ENCODE measurements at places on chromosomes 2 and 18.

GRCh38 chr2:120933693-120934573 is 198.3 kb downstream of the GLI2 start:
- no peak for DNase-seq

DNA sequence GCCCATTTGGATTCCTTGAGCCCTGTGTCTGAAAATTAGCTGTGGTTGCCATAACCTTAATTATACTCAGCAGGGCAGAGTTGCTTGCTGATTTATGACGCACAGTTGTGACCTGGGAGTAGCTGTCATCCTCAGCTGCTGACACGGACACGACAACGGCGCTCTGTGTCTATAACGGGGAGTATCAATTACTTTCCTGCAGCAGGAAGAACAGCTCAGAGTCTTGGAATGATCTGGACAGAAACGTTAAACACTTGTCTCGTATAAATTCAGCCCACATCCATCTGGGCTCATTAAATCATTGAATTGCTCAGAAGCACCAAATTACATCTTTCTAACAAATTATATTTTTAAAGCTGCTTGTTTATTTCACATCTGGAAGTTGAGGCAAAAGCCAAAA is 116.3 kb downstream of the SEPTIN10 start:
- DNase-seq = no peak

DNA sequence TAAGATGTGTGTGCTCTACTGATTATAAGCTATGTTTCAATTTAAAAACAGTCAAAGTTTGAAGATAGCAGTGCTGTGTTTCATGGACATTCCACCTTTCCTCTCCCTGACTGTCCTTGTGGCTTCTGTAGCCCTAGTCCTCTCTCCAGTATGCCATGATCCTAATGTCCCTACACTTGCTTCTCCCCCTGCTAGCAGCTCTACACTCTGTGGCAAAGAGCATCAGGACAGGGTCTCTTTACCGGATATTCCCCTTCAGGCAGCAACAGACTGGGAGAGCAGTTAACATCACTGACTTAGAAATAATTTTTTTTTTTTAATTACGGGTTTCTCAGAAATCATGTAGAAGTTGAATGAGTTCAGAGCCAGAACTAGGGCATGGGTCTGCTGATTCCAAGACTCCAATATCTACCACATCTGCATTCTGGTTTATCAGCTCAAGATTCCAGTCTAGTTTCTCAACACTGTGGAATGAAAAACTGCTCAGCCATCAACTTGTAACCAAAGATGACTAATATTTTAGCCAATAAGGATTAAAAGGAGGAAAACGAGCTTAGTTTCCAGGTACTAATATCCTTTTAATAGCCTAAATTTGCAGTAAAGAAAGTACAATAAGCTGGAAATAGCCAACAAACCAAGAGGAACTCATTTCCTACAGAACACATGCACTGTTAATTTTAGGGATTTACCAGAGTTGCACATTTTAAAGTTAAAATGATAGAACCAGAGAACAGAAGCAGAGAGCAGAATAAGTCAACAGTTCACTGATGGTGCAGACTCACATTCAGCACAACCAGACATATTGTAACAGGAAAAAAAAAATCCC is 45.2 kb downstream of the TMEM131 start:
- DNase-seq = no peak

- no peak for DNase-seq
Observed at GRCh38 chr2:46351098-46351749, 54.0 kb downstream of the EPAS1 start.

DNA sequence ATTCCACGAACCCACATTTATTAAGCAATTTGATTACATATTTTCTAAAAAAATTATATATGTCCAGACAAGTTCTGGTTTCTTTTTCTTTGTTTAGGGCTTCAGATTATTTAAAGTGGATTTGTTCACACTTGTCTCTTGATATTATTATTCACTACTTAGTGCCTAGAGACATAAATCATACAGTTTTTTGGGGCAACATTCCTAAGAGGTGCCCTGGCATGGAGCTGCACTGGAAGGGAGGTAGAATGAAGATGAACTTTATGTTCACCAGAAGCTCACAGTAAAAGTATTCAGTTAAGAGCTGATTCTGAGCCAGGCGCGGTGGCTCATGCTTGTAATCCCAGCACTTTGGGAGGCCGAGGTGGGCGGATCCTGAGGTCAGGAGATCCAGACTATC is 762.7 kb upstream of the TMEFF2 start:
- no peak for DNase-seq

GRCh38 chr2:236261452-236261851 is 2.8 kb downstream of the ASB18 start:
- DNase-seq = no peak

DNA sequence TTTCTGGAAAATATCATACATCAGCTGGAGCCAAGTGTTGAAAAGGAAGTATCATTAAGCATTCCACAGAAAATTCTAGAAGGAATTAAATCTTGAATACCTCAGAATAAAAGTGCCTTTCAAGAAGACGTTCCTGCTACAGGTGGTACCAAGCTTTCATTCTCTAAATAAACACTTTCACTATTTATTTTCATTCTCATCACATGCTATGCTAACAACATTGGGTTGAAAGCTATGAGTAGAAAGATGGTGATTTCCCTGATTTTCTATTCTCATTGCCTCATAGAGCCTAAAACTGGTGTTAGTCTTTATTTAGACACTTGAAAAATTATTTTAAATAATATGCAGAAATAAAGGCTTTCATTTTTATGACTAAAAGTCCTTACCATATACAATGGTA is 324.7 kb downstream of the LRP1B start:
- DNase-seq = no peak

DNA sequence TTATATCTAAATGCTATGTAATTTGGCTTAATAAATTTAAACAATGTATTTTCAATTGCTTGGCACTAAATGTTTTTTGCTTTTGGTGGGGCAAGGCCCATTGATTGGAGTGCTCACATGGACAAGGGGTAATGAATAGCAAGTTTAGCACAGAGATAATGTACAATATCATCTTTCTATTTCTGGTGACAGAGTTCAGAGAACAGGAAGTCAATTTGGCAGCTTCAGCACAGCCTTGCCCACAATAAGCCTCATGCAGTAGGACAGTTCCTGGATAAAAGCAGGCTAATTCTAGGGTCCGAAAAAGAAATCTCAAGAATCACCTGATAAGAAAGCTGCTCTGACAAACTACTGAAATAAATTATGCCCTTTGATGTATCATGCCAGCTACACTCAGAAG is 443.9 kb upstream of the FSHR start:
- DNase-seq = no peak

Data from progenitor cell of endocrine pancreas (in vitro differentiated cells).